ENCODE measurements at places on chromosomes 2 and 18.

GRCh38 chr2:36002941-36003340, 352.6 kb upstream of the CRIM1 start:
- no peak for DNase-seq

DNA sequence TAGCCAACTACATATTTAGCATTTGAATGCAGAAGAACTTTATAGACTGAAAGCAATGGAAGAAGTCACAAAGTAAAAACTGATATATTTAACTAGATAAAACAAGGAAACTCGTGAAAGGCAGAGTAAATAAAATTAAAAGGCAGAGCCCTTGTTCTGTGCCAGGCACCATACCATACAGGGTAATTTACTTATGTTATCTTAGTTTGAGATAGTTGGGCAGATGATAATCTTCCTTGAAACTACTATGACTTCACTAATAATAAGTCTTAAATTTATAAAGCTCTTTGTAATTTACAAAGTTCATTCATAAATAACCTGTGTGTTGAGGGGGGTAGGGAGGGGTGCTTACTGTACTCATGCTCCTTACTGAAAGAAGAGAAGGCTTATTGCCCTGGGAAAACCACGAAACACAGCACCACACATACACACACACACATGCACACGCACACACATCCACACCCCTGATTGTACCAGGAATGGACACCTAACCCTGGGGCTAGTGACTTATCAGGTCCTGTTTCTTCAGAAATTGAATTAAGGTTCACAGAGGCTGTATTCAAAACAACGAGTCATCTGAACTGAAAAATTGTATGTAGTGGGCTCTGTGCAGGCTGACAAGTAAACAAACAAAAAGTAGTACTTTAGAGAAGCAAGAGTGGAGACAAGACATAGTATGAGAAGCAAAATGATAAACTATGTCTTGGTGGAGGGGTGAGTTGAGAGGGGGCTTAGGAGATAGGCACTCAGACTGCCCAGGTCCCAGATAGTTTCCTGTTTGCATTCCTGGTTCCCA, 38.1 kb downstream of the AGFG1 start:
- DNase-seq = no peak

- no peak for DNase-seq
Observed at GRCh38 chr18:25133879-25134278, 218.1 kb downstream of the ZNF521 start.

DNA sequence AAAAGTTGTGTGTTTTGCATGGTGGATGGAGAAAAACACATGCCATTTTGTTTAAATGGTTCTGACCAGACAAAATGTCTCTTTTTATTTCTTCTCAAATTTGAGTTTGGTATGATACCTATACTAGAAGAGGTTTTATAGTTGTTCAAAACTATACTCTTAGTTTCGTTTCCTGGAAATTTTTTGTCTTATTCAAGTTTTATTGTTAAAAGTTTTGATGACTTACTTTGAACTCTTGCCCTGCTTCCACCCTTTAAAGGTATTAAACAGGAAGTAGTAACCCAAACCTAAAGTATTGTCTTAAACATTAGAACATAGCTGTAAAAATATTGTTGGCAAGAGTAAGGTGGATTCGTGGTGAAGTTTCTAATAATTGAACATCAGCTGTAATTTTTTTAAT, 98.2 kb downstream of the BABAM2 start:
- DNase-seq = no peak

DNA sequence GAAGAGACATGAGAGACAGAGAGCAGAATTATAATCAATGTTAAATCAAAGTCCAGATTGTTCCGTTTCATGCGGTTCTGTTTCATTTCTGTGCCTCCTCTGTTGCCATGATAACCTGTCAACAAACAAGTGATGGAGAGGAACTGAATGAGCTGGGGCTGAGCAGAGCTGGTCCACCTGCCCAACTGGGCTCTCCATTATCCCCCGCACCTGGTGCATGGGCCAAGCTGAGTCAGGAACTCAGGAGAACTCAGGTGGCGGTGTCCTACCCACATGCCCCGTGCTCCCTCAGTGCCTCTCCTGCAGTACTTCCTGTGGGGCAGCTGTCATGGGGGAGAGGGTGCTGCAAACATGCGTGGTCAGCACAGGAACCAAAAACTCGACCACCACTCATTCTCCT, 178.8 kb downstream of the TTC32 start:
- no peak for DNase-seq

All from SHP77 (cell line).